ENCODE measurements at places on chromosomes 12 and 14.

DNA sequence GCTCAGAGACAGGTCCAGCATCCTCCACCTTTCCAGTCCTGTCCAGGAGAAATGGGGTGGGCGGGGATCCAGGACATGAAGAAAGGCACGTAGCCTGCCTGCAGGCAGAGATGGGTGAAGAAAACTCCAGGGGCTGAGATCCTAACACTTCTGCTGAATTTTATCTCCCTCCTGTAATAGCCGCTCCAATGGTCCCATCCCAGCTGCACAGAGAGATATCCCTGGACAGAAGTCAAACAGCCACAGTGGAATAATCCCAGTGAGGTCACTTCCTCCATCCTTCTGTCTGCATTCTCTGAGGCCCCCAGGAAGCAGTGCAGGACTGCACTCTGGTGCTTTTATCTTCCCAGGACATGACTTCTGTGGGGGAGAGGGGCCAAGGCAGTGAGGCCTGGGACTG, 26.3 kb downstream of the KRT18 start:
- no peak for DNase-seq

- DNase-seq: no peak
These were observed 65.8 kb downstream of the KCNK10 start for GRCh38 chr14:88256997-88257950.

DNA sequence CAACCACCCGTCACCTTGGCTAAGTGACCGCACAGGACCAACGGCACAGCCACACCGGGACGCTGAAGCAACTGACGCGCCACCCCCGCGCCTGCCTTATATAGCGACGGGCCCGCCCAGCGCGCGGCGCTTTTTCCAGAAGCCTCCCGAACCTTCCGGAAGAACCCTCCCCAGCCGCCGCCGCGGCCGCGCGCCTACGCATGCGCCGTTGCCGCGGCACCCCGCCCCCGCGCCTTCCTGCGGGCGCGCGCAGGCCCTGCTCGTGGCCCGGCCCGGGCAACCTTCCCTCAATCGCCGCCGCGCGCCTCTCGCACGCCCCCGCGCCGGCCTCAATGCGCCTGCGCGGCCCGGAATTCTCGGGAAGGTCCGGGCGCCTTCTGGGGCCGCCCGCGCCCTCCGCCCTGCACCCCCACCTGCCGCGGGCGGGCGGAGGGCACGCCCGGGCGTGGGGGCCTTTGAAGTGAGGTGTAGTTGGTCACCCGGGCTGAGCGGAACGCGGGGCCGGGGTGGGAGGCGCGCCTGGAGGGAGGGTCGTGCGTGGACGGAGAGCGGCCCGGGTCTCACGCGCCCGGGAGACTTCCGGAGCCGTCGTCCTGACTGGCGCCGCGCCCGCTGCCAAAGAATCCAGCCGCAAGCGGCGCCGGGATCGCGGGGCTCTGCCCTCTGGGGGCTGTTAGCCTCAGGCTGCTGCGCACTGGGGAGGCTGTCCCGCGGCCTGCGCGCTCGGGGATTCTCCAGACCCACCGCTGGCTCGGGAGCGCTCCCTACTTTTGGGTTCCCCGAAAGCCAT, at the start of gene HSP90AA1:
Gene HSP90AA1 (minus strand): TSS at position 73 of the 790 bp plus-strand sequence. CDS start 666 bp downstream, outside the sequence.
- DNase-seq: peak; percentile 93

DNA sequence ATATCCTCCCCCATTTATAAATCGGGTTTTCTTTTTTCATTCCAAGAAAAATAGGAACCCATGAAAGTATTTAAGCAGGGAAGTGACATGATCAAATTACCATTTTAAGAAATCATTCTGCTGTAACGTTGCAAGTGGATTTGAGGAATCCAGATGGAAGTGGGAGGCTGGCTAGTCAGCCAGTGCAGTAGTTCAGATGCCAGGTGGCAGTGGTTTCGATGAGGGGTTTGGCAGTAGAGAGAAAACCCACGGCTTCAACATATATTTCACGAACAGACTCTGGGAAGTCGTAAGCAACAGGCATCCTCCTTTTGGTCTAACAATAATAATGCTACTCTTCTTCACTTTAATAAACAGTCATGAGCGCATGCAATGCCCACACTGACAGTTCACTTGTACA, 25.0 kb downstream of the PDZRN4 start:
- DNase-seq: no peak
